ENCODE measurements at places on chromosomes 6 and 20. TPM values are rescaled to one million over a fixed set of nuclear protein-coding genes. Genes with fewer than 3 reads are reported as not detected.

The TMEM244 gene
- polyA plus RNA-seq: not detected

The NEU1 gene
- polyA plus RNA-seq: 66.3 TPM

The FILIP1 gene
- 2.4 TPM for polyA plus RNA-seq

The NKX2-2 gene
- polyA plus RNA-seq: not detected

DNA sequence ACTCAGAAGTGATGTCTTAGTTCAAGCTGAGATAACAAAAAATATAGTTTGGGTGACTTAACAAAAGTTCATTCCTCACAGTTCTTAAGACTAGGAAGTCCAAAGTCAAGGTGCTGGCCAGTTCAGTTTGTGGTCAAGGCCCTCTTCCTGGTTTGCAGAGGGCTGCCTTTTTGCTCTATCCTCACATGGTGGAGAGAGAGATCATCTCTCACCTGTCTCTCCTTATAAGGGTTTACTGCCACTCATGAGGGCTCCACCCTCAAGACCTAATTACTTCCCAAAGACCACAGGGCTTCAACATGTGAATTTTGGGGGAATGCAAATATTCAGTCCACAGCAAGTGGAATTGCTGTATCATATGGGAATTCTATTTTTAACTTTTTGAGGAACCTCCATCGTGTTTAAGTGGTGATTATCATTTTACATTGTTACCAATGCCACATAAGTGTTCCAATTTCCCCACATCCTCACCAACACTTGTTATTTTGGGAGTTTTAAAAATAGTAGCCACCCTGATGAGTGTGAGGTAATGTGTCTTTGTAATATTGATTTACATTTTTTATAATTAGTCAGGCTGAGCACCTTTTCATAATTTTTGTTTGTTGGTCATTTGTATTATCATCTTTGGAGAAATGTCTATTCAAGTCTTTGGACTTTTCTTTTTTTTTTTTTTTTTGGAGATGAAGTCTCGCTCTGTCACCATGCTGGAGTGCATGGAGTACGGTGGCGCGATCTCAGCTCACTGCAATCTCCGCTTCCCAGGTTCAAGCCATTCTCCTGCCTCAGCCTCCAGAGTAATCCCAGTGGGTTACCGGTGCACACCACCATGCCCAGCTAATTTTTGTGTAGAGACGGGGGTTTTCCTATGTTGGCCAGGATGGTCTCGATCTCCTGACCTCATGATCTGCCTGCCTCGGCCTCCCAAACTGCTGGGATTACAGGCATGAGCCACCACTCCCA lies 112.2 kb downstream of the SESN1 start:
- no peak for DNase-seq

DNA sequence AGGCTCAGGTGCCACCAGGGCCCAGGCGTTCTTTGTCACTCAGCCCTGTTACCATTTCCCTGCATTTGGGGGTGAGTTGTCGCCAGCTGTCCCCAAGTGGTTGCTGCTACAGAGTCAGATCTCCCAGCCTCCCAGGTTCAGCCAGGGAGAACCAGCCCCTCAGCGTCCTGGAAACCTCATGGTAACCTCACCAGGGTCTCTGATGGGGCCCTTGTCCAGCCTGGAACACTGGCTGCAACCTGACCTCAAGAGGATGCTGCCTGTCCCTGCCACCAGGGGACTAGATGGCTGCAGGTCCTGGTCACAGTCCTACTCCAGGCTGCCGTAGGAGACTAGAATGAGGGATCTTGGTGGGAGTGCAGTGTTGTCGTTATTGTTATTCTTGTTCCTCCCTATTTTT lies 228.3 kb upstream of the PDE10A start:
- no peak for DNase-seq

- no peak for DNase-seq
Observed at GRCh38 chr6:38239719-38240451, 399.8 kb downstream of the BTBD9 start.
